ENCODE measurements at places on chromosomes 3 and 15.

GRCh38 chr3:23206366-23206765 lies 3.2 kb downstream of the UBE2E2 start:
- no peak for DNase-seq

DNA sequence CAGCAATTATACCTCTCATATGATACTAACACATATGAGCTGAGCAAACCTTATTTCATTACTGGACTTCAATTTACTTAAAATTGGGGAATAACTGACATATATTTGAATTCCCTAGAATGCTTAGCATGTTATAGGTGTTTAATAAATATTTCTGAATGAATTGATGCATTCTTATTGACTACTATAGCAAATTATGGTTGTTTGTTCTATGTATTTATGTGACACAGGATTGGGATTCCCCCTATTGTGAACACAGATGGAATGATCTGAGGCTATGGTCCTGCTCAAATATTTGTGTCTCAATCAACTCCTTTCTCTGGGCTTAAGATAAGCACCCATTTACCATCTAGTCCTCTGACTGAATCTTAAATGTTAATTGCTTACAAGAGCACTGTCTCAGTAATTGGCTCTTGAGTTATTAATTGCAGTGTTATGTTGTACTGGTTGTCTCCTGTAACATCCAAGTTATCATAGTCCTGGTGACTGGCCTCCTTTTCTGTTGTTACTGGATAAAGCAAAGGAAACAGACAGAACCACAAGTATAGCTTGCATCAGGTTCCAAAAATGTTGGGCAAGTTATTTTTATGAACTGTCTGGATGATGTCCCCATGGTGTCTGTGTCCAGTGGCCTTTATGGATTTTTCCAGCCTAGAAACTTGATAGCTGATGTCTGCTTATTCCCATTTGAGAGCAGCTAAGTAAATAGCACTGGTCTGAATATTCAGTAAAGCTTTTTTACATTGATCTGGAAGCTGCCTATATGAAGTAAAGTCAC lies 2.3 kb upstream of the UACA start:
- DNase-seq, result no peak

- DNase-seq, result no peak
These were observed 360.6 kb upstream of the SGO1 start for GRCh38 chr3:20546636-20547035.

GRCh38 chr3:111819927-111820326 lies 39.1 kb upstream of the PHLDB2 start:
- no peak for DNase-seq

GRCh38 chr3:4655145-4656045 lies 162.2 kb downstream of the ITPR1 start:
- DNase-seq, result no peak

DNA sequence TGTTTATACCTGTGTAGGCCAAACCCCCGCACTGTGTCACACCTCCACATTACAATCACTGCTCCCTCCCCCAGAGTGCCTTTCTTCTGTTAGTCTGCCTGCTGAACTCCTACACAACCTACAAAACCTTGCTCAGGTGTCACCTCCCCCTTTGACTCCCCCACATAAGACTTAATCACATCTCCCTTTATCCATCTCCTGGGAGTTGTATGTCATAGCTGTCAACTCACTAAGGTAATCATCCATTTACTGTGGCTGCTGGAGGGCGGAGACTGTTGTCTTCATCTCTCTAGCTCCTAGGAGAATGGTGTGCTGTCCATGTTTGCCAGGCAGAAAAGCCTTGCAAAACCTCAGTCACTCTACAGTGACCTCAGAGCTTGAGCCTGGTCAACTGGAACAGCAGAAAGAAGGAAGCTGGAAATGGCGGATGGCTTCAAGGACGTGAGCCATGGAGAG lies 43.8 kb downstream of the ZNF710 start:
- no peak for DNase-seq

DNA sequence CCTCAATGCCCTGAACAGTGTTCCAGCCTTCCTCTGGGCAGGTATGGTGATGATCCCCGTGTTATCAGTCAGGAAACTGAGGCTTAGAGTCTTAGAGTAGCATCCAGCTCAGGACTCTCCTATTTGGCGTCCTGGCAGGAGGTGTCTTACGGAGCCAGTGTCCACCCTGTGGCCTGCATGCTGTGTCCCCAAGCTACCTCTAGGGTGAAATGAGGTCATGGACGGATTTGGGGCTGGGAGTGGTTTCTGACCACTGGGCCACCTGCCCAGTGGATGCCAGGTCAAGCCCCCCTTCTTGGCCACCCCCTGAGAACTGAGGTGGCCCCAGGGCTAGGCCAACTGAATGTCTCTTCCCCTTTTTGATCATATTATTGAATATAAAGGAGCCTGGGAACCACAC lies 27.2 kb upstream of the SLC6A6 start:
- DNase-seq, result no peak

GRCh38 chr15:101391981-101392640 lies 97.1 kb upstream of the SNRPA1 start:
- no peak for DNase-seq

GRCh38 chr3:46538803-46539442 lies 27.2 kb downstream of the LRRC2 start:
- DNase-seq, result no peak

DNA sequence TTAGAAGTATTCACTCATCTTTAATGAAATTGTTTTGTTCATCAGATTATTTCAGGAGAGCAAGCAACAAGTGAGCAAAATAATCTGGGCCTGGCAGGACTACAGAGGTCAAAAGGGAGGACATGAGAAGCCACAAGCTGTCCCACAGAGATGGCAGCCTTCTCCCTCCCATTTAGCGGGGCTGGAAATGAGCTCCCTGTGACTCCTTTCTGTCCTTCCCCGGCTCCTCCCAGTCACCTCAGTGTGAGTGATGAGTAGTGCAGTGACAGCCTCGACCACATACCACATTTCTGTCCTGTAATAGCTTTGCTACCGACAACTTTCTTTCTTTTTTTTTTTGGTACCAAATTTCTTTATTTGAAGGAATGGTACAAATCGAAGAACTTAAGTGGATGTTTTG lies 38.0 kb downstream of the RAB7A start:
- DNase-seq, result no peak
